ENCODE measurements at places on chromosomes 13 and 19. TPM values are rescaled to one million over a fixed set of nuclear protein-coding genes. Genes with fewer than 3 reads are reported as not detected.
A peak's percentile ranks its signal among the peaks of the same experiment; 100 is the strongest.

DNA sequence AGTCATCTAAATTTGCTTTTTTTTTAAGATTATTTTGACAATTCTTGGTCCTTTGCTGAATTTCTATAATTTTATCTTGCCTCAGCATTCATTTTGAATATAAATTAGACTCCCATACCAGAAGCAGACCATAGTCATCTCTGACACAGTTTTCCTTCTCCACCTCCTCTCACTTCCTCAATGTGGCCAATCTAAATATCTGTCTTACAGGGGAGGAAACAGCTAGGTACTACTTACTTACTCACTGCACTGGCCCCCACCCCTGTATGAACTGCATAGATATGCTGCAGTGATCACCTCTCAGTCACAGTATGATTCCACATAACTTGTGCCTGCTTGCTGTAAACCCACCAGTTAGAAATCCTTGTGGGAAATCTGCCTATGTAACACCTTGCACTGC lies 665.6 kb downstream of the FGF9 start:
- no peak for DNase-seq

- DNase-seq = no peak
Observed at GRCh38 chr13:110063490-110064421, 243.2 kb downstream of the COL4A1 start.

- no peak for DNase-seq
Observed at GRCh38 chr19:12873891-12874745, 7.1 kb downstream of the DNASE2 start.

- DNase-seq = no peak
Observed at GRCh38 chr19:8835877-8836276, 3.7 kb downstream of the MBD3L1 start.

- no peak for DNase-seq
Observed at GRCh38 chr13:105952233-105952972, 583.1 kb downstream of the EFNB2 start.

DNA sequence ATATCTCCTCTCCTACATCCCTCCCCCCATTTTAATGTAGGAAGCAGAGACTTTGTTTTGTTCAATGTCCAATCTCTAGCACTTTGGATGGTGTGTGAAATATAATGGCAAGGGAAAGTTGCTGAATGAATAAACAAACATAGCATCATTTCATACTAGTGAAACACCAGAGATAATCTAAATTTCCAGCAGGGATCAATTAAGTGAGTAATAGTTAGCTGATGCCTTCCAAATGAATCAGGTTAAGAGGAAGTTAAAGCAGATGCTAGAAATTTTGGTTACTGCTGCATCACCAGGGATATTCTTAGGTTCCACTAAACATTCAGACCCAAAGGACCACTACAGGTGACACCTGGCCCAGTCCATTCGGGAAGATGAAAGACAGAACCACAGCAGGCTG lies 8.1 kb downstream of the MRPS31 start:
- no peak for DNase-seq

GRCh38 chr19:38733493-38734175 lies 10.6 kb downstream of the CAPN12 start:
- DNase-seq = peak; percentile 35

- peak; percentile 15 for DNase-seq
Observed at GRCh38 chr13:19618977-19619376, 14.5 kb upstream of the MPHOSPH8 start.

- no peak for DNase-seq
Observed at GRCh38 chr13:52421216-52421615, 15.2 kb upstream of the THSD1 start.

DNA sequence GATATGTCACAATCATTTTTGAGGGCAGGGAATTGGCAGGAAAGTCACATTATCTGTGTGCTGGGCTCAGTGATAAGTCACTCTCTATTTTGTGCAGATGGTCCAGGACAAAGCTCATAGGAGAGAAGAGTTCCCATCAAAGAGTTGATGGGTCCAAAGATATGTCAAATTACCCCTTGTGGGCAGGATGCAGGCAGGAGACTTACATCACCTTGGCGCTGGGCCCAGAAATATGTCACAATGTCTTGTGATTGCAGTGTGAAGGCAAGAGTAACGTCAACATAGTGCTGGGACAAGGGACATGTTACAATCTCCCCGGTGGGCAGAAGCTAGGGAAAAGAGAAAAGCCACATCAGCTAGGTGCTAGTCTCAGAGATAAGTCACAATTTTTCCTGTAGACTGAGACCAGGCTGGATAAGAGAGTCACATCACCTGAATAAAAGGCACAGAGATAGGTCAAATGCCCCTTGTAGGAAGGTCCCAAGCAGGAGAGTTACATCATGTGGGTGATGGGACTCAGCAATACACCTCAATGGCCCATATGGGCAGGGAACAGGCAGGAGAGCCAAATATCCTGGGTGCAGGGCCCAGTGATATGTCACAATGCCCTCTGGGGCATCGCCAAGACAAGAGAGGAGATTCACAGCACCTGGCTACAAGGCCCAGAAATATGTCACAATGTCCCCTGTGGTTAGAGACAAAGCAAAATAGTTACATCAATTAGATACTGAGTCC lies 47.9 kb downstream of the ZNF99 start:
- DNase-seq = no peak

DNA sequence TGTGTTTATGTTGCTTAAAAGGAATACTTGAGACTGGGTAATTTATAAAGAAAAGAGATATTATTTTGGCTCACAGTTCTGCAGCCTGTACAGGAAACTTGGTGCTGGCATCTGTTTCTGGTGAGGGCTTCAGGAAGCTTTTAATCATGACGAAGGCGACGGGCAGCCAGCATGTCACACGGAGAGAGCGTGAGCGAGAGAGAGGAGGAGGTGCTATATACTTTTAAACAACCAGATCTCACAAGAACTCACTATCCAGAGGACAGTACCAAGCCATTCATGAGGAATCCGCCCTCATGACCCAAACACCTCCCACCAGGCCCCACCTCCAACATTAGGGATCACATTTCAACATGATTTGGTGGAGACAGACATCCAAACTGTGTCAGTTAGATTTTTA lies 163.4 kb upstream of the TSC22D1 start:
- DNase-seq = no peak

- DNase-seq = peak; percentile 78
Observed at GRCh38 chr19:17473041-17473440, 2.7 kb downstream of the SLC27A1 start.

DNA sequence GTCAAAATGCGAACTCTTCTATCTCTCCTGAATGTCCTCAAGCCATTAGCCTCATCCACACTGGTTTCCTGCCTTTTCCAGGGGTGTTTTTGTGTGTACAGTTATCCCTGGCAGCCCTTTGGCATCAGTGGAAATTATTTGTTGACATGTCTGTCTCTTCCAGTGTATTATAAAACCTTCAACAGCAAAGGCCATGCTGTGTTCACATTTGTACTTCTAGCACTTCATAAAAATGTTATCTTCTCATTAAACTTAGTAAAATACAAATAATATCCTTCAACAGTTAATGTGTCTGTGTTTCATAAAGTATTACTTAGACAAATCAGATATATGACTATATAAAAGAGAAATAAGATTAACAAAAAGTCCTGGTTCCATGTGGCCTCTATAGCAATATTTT lies 359.5 kb upstream of the ARGLU1 start:
- no peak for DNase-seq

DNA sequence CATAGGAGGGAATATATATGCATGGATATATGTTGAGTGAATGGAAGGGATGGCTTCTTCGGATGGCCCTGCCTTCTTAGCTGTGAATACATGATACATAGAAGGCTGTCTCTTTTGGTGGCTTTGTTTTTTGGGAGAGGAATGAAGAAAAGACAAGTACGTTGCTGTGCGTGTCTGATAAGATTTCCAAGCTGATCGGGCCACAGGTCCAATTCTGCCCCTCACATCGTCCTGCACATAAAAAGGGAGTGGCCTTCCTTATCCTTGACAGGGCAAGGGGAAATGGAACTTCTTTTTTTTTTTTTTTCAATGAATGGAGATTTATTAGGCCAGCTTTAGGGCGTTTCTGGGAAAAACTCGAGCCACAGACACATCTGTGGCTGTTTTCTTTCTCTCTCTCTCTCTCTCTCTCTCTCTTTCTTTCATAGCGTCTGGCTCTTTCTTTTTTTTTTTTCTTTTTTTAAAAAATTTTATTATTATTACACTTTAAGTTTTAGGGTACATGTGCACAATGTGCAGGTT lies 103.8 kb upstream of the SPATA13 start:
- no peak for DNase-seq

- peak; percentile 85 for DNase-seq
Observed at GRCh38 chr19:13163609-13164342, 13.6 kb downstream of the IER2 start.

DNA sequence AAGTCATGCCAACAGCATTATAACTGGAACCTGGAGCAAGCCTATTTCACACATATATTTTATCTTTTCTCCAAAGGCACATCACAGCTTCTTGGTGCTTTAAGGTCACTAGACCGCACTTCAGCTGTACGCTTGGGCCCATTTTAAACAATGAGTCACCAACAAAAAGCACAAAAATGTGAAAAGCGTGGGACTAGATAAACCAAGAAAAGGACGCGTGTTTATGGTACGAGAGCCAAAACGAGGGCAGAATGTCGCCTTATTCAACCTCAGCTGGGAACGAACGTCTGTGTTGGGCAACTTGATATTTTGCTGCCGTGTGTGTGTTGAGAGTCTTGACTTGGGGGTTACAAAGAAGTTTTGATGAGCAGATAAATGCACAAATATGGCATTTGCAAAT lies 9.2 kb upstream of the EHD2 start:
- DNase-seq = no peak

DNA sequence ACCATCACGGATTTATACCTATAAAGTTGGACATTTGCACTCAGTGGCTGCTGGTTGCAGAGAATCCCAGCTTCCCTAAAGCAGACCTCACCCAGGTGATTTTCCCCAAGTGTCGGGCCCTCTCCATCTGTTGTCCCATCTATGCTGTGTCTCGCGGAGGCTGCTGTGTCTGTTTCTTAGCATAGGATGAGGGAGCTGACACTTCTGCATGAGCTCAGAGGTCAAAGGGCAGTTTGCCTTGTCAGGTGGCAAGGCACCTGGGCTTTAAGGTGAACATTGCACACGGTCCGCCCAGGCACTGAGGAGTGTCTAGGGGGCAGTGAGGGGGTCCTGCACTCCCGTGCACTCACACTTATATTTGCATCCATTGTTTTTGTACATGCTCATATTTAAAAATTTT lies 151.6 kb downstream of the ZIC5 start:
- DNase-seq = no peak

- no peak for DNase-seq
Observed at GRCh38 chr13:53638040-53638439, 609.4 kb downstream of the OLFM4 start.

GRCh38 chr19:40576585-40577451 lies at the start of gene SHKBP1:
Gene SHKBP1, plus strand, starts transcription at chr19:40576873. Its CDS starts 27 bp downstream, at chr19:40576900.
- DNase-seq = peak; percentile 93

- no peak for DNase-seq
Observed at GRCh38 chr13:72427757-72428528, 299.5 kb downstream of the MZT1 start.

- no peak for DNase-seq
Observed at GRCh38 chr19:2214251-2214650, 21.9 kb downstream of the PLEKHJ1 start.

DNA sequence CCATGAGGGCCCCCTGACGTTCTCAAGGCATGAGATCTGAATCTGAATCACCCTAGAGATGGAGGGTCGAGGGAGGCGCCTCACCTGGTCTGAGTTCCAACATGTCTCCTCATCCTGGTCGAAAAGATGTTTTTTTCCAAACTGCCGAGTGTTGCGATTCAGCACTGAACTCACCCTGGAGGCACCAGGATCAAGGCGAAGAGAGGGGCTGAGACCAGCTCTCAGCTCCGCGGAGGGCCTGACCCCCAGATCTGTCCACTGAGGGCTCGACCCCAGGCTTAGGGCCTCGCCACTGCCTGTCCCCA lies 555 bp downstream of the NR2C2AP start:
- DNase-seq = no peak

- DNase-seq = no peak
Observed at GRCh38 chr19:11225172-11225571, 14.2 kb upstream of the ANGPTL8 start.

DNA sequence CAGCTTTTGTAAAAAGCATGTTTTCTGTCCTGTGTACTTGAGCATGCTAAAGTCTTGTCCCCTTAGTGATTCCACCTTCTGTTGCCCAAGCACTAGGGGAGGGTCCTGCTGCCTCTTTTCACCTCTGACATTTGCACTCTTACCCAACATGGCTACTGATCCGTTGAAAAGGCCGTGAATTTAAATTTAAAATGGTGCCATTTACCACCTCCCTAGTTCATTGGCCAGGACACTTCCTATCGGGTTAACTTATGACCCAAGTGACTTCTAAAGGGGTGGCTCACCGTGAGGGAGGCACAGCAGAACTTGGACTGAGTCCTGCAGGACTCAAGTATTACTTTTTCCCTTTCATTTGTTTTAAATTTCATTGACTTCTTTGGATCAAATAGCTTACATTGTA lies 33.3 kb upstream of the CEACAM21 start:
- no peak for DNase-seq

DNA sequence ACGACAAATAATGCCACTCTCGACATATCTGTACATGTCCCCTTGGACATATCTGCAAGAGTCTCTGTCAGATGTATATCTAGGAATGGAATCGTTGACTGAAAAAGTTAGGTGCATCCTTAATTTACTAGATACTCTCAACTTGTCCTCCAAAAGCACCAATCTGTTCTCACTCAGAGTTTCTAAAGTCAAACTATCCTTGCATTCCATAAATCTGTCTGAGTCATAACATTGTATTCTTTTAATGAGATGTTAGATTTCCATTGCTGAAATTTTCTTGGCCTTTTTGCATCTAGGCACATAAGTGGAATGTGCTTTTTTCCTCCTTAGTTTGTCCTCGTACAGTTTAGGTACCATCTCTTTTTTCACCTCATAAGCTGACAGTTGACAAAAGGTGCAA lies 139.8 kb downstream of the PTPRS start:
- peak; percentile 27 for DNase-seq

DNA sequence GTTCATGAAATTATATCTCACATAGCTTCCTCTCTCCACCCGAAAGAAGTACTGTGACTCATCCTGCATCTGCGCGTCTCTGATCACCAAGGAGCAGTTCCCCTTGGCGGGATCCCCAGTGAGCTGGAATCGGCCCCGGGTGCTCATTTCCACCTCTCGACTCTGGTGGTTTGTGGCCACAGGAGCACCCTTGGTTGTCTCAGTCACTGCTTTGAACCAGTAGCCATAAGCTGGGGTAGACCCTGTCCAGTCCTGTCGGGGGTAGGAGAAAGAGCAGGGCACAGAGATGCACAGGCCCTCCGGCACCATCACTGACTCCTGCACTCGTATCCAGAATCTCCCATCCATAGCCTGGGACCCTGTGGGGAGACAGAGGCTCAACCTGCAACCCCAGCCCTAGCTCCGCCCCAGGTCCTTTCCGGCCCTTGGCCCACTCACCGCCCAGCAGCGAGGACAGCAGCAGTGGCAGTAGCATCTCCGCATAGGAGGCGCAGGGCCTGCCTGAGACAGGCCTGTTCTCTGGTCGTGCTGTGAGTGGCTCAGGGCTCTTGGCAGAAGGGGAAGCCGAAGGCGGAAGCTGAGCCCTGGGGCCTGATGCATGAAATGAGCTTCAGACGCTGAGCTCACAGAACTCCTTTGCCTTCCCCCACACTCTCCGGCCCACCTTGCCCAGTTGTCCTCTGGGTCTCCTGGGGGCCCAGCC lies at the start of gene SIGLEC10:
Gene SIGLEC10, minus strand, starts transcription at position 536 of the 703 bp plus-strand sequence. Its CDS starts 61 bp downstream, at position 475.
- no peak for DNase-seq

Gene CCNE1
- 17.1 TPM for total RNA-seq

Gene ZNF132
- 5.7 TPM for total RNA-seq

Gene ZFP28
- total RNA-seq = 4.9 TPM

Gene C19orf73
- total RNA-seq = 1.1 TPM

Gene YJEFN3
- total RNA-seq = 0.90 TPM

Gene NDUFA13
- total RNA-seq = 20.2 TPM

Gene CGB2
- 0.26 TPM for total RNA-seq

Gene ZNF547
- 3.5 TPM for total RNA-seq

Gene MYPOP
- total RNA-seq = 3.5 TPM

Gene ASPDH
- not detected for total RNA-seq

Gene ZNF253
- 9.9 TPM for total RNA-seq

Data from LHCN-M2 (cell line).